ENCODE measurements at places on chromosomes 5 and 9. TPM values are rescaled to one million over a fixed set of nuclear protein-coding genes. Genes with fewer than 3 reads are reported as not detected.

DNA sequence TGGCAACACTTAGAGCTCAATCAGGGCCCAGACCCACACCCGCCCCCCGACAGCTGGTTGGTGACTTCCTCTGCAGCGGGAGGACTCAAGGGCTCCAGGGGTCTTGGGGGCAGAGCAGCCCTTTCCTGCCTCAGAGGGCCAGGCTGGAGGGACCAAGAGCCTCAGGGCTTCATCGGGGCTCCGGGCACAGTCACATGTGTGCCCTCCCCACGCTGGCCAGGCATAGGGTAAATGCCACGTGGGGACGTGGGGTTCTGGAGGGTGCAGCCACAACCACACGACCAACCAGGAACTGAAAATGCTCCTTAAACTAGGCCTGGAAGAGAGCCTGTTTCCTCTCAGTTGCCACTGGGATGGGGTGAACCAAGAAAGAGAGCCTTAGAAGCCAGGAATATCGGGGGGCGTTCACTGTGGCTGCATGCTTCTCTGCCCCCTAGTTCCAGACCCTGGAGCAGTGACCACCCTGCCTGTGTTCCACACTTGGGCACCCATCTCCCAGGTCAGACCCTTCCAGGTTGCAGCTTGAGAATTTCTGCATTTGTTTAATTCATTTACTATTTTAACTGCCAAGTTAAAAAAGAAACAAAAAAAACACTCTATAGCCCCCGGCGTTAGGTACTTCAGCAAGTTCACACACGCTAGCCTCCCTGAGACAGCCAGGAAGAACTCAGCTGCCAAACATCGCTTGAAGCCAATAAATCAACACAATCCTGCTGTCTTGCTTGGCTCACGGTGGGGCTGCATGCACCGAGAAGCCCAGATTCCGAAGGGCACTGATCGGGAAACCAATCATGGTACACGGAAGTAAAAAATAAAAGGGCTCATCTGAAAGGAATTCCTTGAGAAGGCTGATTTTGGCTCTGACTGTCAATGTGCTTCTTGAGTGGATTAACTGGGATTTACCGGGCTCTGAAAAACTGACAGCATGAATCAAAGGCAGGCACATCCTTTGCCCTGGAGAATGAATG lies 56.1 kb upstream of the PHYKPL start:
- H3K36me3 ChIP-seq: no peaks in the 10 kb centered on the region
- no peak overlapping the region for H3K4me3 ChIP-seq
- no peak overlapping the region for H3K27ac ChIP-seq
- H3K27me3 ChIP-seq: no peaks in the 10 kb centered on the region
- peaks cover 30% of the 10 kb centered on the region for H3K4me1 ChIP-seq

- peaks cover 11% of the 10 kb centered on the region for H3K4me1 ChIP-seq
- H3K36me3 ChIP-seq: no peaks in the 10 kb centered on the region
- H3K27ac ChIP-seq: no peak overlapping the region
- H3K27me3 ChIP-seq: no peaks in the 10 kb centered on the region
- H3K4me3 ChIP-seq: no peak overlapping the region
Observed at GRCh38 chr9:123749580-123750202, 180.2 kb downstream of the DENND1A start.

- DNase-seq: no peak
- H3K27me3 ChIP-seq: no peaks in the 10 kb centered on the region
- peak overlapping the region; percentile 17 for H3K27ac ChIP-seq
- no peak overlapping the region for H3K4me3 ChIP-seq
- H3K36me3 ChIP-seq: no peaks in the 10 kb centered on the region
- no peaks in the 10 kb centered on the region for H3K4me1 ChIP-seq
Observed at GRCh38 chr9:4114569-4115505, 185.0 kb downstream of the GLIS3 start.

DNA sequence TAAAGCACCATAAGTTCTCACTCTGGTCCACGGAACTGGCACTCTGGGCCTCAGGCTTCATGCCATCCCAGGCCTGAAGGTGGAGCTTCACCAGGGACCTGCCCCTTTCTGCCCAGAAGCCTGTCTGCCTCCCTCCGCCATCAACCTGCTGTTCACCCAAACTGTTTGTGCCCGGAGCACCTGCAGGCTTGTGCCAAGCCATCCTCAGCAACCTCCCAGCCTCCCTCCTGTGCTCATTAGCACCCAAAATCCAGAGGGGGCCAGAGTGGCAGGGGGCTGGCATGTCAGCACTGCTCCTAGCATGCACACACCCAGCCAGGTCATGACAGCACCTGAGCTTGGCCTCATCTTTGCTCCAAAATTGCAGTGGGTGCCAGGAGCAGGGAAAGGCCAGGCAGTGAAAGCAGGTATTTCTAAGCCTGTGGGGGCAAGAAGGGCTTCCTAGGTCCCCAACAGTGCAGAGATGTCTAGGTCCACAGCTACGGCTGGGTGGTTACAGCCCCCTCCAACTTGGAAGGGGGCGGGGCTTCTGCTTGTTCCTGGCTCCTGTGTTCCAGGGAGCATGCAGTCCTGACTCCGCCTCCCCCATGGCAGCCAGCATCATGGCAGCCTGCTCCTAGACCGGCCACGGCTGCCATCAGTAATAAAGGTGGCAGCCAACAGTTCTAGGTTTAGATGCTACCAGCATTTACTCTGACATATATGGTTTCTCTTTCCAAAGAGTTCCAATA lies 85.1 kb downstream of the GIN1 start:
- no peaks in the 10 kb centered on the region for H3K27me3 ChIP-seq
- H3K36me3 ChIP-seq: peaks cover 30% of the 10 kb centered on the region
- no peak overlapping the region for H3K27ac ChIP-seq
- no peak overlapping the region for H3K4me3 ChIP-seq
- no peaks in the 10 kb centered on the region for H3K4me1 ChIP-seq
- DNase-seq: no peak

DNA sequence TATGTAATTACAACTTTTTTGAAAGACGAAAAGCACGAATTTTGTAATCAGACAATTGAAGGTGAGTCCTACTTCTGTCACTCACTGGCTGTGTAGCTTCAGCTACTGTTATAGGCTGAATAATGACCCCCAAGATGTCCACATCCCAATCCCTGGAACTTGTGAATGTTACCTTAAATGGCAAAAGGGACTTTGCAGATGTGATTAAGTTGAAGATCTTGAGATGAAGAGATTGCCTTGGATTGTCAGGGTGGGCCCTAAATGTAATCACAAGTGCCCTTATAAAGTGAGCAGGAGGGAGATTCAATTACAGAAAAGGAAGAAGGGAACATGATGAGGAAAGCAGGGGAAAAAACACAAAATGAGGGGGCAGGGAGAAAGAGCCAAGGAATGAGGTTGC lies 326.2 kb upstream of the MSX2 start:
- no peak for DNase-seq
- H3K36me3 ChIP-seq: no peaks in the 10 kb centered on the region
- no peak overlapping the region for H3K27ac ChIP-seq
- H3K27me3 ChIP-seq: no peaks in the 10 kb centered on the region

DNA sequence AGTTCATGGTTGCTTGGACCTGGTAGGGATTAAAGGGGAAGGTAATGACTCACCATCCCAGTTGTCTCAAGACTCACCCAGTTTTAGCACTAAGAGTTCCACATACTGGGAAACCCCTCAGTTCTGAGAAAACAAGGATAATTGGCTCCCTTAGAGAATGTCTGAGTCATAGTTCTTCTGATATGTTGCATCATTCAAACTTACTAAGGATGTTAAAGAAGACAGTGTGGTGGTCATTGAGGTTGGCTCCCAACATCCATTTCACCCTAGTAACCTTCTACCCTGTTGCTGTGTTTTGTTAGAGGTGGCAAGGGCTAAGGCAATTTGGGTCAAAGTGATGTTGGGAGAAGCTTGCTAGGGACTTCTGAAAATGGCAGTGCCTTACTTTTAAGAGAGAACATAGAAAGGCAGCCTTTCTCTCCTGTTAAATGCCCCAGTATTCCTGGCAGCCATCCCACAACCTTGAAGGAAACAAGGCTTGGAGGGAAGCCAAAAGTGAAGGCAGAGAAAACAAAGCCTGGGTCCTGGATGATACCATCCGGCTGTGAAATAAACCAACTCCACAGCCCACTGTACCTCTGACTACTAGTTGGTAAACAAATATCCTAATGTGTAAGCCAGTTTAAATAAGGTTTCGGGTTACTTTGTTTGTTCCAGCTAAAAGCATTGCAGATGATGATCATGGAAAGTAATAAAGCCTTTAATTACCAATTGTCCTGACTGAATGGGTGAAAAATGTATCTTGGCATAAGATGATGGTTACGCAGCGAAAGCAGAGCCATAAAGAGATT lies 80.4 kb upstream of the ADAMTSL1 start:
- H3K27ac ChIP-seq: peak overlapping the region; percentile 8
- no peaks in the 10 kb centered on the region for H3K27me3 ChIP-seq
- H3K4me3 ChIP-seq: no peak overlapping the region
- H3K36me3 ChIP-seq: no peaks in the 10 kb centered on the region
- peaks cover 10% of the 10 kb centered on the region for H3K4me1 ChIP-seq

GRCh38 chr5:133497608-133498348 lies 114.6 kb downstream of the FSTL4 start:
- DNase-seq: peak; percentile 21
- no peaks in the 10 kb centered on the region for H3K36me3 ChIP-seq
- no peaks in the 10 kb centered on the region for H3K4me1 ChIP-seq
- no peak overlapping the region for H3K27ac ChIP-seq

- no peak overlapping the region for H3K4me3 ChIP-seq
- H3K27me3 ChIP-seq: no peaks in the 10 kb centered on the region
- H3K27ac ChIP-seq: no peak overlapping the region
- no peaks in the 10 kb centered on the region for H3K36me3 ChIP-seq
- no peak for DNase-seq
Observed at GRCh38 chr5:99646011-99646647, 717.3 kb upstream of the CHD1 start.

GRCh38 chr9:114681594-114682332 lies at the start of gene TEX48:
TEX48 (minus strand) TSS chr9:114682192; CDS start chr9:114671723, 10,469 bp downstream.
- H3K27me3 ChIP-seq: no peaks in the 10 kb centered on the region
- no peaks in the 10 kb centered on the region for H3K36me3 ChIP-seq
- no peak within 1 kb of the TSS for H3K27ac ChIP-seq

DNA sequence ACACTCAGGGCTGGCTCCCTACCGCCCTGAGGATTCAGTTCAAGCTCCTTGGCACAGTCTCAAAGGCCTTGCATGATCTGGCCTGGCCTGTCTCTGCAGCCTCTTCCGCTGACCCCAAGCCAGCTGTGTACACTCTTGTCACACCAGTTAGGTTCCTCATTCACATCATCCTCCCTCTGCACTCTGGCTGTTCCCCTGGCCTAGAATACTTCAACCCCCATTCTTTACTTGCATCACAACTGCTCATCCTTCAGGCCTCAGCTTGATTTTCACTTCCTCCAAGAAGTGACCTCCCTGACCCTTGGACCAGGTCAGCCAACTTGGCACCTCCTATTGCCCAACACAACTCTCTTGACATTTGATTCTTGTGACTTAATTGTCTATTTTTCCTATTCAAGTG lies 18.9 kb upstream of the PFDN1 start:
- H3K4me3 ChIP-seq: no peak overlapping the region
- H3K27me3 ChIP-seq: no peaks in the 10 kb centered on the region
- DNase-seq: peak; percentile 76
- no peaks in the 10 kb centered on the region for H3K36me3 ChIP-seq
- H3K4me1 ChIP-seq: no peaks in the 10 kb centered on the region

DNA sequence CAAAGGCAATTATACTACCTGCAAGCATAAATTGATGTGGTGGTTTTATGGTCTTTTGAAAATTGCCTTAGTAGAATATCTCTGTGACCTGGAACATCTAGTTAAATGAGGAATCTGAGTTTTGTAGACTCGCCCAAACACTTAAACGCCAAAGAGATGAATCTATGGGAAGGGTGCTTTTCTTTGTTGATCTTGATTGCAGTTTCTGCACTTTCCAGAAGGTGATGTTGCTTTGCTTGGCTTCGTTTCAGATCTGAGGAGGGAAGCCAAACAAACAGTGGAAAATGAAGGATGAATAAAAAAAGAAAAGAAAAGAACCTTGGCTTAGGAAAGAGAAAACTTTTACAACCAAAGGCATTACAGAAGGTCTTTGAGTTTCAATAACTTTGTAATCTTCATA lies 1021.2 kb downstream of the NR2F1-AS1 start:
- H3K36me3 ChIP-seq: no peaks in the 10 kb centered on the region
- no peak for DNase-seq
- no peak overlapping the region for H3K27ac ChIP-seq
- no peak overlapping the region for H3K4me3 ChIP-seq
- H3K4me1 ChIP-seq: no peaks in the 10 kb centered on the region
- H3K27me3 ChIP-seq: no peaks in the 10 kb centered on the region

DNA sequence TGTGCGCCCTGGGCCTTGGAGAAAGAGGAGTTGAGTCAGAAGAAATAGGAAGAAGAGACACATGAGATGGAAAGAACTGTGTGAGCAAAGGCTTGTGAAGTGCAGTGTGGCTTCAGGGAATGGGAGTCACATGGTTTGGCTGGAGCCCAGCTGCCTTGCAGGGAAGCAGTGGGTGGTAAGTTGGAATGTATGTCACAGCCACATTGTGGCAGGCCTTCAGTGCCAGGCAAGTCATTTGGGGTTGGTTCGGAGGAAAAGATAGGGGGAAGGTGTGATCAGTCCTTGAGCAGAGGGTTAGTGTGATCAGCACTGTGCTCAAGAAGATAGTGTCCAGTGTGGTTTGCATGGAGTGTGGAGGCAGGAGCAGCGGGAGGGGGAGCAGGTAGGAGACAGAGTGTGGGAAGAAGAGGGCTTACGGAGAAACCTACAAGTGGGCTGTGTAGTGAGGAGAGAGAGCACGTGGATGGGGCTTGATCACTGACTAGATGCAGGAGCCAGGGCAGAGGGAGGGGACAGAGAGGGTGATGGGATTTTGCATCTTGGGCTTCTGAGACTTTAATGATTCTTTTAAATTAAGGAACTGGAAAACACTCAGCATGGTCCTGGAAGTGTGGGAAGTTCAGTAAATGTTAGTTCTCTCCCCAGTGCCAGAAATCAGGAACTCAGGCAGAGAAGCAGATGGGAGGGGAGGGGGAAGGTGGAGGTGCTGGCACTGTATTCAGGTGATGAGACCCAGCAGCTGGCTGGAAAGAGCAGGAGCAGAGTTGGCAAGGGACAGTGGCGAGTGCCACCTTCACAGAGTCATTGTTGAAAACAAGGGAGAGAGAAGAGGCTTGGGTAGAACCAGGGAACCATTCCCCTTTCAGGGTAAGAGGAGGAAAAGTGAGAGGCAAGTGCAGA lies 46.6 kb downstream of the ARHGAP26 start:
- H3K4me3 ChIP-seq: no peak overlapping the region
- no peaks in the 10 kb centered on the region for H3K36me3 ChIP-seq
- H3K4me1 ChIP-seq: no peaks in the 10 kb centered on the region
- no peaks in the 10 kb centered on the region for H3K27me3 ChIP-seq

DNA sequence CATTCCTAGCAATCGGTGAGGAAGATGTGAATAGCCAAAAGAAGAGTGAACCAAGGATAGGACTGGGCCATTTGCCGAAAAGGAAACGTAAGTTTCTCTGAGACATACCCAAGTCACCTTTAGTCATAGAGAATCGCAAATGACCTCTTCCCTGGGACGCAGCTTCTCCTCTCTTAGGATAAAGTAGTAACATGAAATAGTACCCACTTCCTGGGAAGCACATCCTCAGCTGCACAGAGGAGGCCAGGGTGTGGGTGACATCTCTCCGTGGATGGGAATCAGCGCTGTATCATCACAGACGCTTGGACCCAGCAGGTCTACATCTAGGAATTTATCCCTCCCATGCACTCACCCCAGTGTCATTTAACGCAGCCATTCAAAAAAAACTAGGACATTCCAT lies 120.9 kb upstream of the PHYKPL start:
- H3K36me3 ChIP-seq: no peaks in the 10 kb centered on the region
- no peak overlapping the region for H3K27ac ChIP-seq
- no peak for DNase-seq
- H3K4me1 ChIP-seq: no peaks in the 10 kb centered on the region

Gene FAM78A
- 55.3 TPM for total RNA-seq

Gene FGF18
- 2.2 TPM for total RNA-seq

Gene SLC36A2
- not detected for total RNA-seq

Measured in right atrium auricular region (tissue), 2 donors.